ENCODE measurements at places on chromosomes 4 and X.

DNA sequence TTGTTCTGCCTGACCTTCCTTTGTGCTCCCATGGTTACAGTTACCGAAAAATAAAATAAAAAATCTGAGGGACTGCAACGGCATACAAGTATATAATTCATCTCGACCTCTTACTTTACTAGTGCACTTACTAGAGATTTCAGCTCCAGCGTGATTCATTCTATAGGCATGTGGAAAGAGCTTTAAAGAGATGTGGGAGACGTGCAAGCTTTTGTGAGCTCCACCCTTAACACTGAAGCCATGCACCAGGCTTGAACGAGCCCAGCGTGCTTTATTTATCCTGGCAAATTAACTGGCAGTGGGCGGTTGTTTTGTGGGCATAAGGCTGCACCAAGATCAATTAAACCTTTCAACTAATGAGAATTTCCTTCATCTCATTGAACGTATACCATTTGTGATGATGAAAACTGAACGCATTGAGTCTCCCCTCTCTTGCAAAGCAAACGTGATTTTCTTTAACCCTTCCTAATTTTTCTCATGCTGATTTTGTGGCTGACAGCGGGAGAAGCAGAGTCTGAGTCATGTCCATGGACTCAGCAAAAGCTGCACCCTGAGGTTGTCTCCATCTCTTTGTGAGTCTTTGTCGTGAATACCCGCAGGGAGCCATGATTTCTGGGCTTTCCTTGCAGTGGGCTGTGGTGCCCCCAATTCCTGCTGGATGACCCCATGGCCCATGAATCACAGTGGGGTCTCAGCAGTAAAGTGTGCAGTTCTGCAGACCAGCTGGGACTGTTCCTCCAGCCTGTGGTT, 60.1 kb downstream of the MXRA5 start:
- no peak for DNase-seq

- no peak for DNase-seq
Measured at GRCh38 chr4:136818811-136819330, 713.4 kb downstream of the PCDH18 start.

GRCh38 chrX:13433298-13433605, 113.4 kb upstream of the ATXN3L start:
- DNase-seq = no peak

- no peak for DNase-seq
Measured at GRCh38 chr4:43458293-43458692, 565.8 kb downstream of the GRXCR1 start.

DNA sequence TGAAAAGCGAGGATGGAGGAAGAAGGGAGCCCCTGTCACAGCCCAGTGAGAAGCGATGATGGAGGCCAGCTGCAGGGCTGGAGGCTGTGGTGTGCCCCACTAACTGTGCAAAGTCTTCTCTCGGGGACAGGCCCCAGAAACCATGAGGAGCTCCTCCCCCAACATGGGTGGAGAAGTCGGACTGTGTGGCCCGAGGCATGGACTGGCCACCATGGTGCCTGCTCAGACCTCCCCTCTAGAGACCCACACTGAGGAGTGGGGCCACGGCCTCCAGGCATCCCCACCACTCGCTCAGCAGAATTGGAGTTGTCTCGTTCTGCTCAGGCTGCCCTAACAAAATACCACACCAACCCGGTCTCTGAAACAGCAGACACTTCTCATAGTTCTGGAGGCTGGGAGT, 12.2 kb upstream of the PDE6B start:
- DNase-seq = no peak
